Glomerular endothelial cell (primary cell): ENCODE measurements at places on chromosomes 13 and 19. TPM values are rescaled to one million over a fixed set of nuclear protein-coding genes. Genes with fewer than 3 reads are reported as not detected.

GRK1 gene
- not detected in 2 replicates for total RNA-seq

RGCC gene
- 358 and 509 TPM in 2 replicates for total RNA-seq

DNA sequence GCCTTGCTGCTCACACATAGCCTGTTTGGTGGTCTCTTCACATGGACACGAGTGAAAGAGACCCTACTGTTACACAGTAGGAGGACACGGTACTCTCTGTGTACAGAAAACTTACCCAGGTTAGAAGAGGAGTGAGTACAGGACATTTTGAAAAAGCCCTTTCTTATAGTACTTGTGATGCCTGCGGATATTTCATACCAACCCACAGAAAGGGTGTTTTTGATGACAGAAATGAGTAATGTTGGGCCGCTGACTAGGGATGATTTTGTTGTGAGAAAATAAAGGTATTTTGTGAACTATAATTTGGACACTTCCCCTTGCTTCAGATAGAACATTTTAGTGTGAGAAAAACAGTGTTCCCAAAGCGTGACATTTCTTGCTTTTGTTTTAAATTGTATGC is 18.2 kb downstream of the NUDT15 start:
- no peak for DNase-seq

GRCh38 chr19:15790096-15790495 is 2.6 kb downstream of the OR10H5 start:
- DNase-seq, result no peak
